Femur (tissue), 1 donor: ENCODE measurements at places on chromosomes 4 and X.

DNA sequence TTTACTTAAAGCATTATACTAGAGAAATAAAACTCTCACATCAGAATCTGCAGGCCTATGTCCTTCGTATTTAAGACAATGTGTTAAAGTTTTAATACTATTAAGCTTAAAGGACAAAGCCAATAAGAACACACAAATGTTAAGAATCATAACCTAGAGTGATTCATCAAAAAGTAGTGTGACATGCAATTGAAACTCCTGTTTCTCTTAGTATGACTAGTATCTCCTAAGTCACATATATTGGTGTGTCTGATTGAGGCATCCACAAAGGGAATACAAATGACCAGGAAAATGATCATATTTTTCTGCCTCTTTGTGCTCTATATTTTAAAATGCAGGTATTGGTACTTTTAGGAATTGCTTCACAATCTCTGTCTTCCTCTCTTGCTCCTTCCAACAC lies 23.8 kb downstream of the GPRASP3 start:
- DNase-seq, result no peak

DNA sequence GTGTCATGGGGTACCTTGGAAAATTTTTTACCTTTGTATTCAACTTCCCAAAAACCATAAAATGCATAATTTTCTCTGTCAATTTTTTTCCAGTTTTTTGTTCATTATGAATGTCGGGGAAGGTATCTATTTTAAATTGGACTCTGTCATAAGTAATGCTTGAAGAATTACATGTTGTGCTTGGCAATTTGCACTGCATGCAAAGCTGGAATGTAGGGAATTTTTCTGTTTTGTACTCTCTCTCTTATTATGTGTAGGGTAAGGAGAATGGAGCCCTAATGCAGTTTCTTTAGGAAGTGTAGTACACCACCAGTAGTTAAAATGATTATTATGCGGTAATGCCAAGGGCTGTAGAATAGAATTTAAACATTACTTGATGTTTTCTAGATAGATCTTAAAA lies 137.7 kb upstream of the LIMCH1 start:
- DNase-seq, result no peak

DNA sequence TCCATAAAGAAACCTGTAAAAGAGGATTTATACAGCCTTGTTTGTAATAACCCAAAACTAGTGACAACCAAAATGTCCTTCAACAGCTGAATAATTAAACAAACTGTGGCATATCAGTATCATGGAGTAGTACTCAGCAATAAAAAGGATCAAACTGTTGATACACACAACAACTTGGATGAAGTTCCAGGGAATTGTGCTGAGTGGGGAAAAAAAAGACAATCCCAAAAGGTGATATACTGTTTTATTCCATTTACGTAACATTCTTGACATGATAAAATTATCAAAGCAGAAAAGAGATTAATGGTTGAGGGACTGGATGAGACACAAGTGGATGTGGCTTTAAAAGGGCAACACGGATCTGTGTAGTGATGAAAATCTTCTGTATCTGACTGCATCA lies 7.8 kb downstream of the CLIC2 start:
- no peak for DNase-seq

DNA sequence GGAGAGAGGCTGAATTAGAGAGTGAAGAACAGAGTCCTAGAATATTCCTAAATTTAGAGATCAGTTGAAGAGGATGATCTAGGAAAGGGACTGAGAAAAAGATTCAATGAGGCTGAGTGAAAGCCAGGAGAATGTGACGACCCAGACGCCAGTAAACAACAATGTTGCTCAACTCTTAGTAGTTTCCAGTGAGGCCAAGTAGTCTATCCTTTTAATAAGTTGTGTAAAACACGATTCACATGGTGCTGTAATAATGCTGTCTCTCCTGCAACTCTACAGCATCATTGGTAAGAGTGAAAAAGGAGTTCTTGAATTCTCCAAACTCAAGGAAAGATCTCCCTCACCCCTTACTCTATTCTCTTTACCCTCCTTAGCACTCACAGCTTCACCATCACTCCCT lies 140.3 kb downstream of the CFAP299 start:
- no peak for DNase-seq

- peak; percentile 81 for DNase-seq
These were observed 2.7 kb downstream of the RASL11B start for GRCh38 chr4:52864793-52865192.

DNA sequence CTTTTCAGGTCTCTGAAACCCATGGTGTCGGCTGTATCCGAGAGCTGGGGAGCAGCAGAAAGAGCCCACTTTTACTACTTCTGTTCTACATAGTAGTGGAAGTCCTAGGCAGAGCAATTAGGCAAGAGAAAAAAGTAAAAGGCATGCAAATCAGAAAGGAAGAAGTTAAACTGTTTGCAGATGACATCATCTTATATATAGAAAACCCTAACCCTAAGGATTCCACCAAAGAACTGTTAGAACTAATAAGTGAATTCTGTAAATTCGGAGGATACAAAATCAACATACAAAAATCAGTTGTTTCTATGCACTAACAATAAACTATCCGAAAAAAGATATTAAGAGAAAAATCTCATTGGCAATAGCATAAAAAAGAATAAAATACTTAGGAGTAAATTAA lies 95.3 kb downstream of the POLA1 start:
- DNase-seq, result no peak

- DNase-seq, result no peak
These were observed 202.3 kb upstream of the CENPE start for GRCh38 chr4:103400405-103400804.

GRCh38 chr4:140533951-140534480 lies 10.0 kb downstream of the ELMOD2 start:
- DNase-seq, result no peak

- DNase-seq, result peak; percentile 62
These were observed 37.7 kb upstream of the KCNIP4 start for GRCh38 chr4:21986307-21986706.

DNA sequence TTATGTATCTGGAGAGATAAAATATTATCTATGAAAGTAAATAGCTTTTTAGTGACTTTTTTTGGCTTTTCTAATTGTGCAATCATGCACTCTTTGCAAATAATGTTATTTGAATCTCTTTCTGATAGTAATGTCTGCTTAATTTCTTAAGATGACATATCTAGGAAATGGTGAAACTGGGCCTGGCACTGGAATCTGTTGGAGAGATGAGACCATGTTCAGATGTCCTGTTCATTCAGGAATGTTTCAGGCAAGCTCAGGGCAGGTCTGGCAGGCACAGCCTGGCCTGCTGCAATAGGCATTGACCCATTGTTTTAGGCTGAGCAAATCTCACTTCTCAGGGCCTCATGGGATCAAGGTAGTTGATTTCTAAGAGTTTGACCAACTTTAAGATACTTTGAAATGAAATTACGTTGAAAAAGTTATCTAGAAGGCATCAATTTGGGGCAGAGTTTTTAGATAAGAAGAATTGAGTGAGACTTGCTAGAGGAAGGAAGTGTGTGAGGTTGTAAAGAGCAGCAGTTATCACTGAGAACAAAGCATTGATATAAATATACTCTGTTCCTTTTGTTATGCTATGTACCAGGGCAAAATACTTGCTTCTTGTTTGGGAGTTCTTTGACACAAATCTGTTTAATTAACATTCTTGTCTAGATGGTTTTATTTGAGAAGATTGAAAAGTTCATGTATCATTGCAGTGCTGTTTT lies 133.0 kb upstream of the LEF1 start:
- DNase-seq, result no peak

- DNase-seq, result no peak
These were observed 2.7 kb downstream of the TKTL1 start for GRCh38 chrX:154298312-154298711.

DNA sequence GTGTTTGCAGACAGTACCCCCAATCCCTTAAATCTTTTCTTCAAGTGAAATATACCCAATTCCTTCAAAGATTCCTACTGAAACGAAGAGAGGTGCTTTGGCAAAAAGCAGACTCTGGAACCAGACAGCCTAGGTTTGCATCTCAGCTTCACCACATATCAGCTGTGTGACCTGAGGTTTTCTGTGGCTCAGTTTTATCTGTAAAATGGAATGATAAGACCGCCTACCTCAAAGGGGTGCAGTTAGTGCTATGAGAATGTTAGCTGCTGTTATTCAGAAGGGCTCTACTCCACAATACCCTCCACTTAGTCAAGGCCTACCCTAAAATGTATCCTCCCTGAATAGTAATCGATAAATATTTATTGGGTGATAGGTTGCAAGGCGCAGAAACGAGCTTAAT lies 664 bp downstream of the PIR start:
- no peak for DNase-seq

DNA sequence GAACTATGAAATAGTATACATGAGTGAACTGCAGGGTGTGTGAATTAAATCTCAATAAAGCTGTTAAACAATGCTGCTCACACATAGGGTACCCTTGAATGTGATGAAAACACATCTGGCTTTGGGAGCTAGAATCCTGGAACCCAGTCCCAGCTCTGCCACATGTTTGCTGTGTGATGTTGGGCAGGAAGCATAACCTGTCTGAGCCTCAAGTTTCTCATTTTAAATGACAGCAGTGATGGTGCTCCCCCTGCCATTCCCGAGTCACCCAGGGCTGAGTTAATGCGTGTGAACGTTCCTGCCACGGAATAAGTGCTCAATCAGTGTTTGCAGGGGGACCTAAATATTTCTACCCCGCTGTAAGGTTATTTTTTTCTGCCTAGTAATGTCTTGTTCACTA lies 10.9 kb downstream of the EVC start:
- DNase-seq, result no peak

DNA sequence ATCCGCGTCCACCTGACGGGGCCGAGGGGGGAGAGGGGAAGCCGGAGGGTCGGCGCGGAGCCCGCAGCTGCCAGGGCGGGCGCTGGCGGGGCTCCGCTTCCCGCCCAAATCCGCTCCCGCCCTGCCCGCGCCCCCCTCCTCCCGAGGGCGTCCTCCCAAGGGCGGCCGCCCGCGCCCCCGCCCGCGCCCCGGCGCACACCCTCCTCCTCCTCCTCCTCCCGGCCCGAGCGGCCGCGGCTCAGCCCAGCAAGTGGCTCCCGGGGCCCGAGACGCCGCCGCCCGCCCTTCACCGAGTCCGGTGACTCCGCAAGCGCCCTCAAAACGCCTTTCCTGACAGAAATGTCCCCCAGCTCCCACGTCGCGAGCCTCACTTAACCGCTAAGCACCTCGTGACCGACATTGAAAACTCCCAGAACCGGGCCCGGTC lies 487 bp downstream of the HMGB2 start:
- peak; percentile 80 for DNase-seq

GRCh38 chr4:184094532-184095159 lies 123.0 kb downstream of the ENPP6 start:
- DNase-seq, result no peak

GRCh38 chr4:169612871-169613859 lies 782 bp upstream of the NEK1 start:
- peak; percentile 81 for DNase-seq

GRCh38 chr4:6095023-6095752 lies 77.0 kb upstream of the C4orf50 start:
- DNase-seq, result peak; percentile 1

DNA sequence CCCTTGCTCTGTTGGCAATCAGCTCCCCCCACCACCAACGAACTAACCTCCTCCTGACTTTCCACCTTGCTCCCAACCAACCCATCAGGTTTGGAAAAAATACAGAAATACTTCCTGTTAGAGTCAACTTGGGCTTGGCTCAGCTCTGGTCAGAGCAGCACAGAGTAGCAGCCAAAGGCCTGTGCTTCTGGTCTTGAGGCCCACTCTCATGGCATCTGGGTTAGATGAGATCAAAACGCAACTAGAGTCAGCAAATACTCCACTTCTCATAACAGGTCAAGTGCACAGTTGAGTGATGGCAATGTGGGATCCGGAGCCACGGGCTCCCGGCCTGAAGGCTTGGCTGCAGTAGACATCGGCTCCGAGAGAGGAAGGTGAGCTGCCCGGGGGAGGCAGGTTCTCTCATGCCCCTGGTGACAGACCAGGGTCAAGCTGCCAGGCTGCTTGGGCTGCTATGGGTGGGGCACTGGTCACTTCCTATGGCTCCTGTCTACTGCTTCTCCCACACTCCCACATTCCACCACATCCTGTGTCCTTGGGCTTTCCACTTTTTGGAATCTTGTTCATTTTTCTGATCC lies 34.8 kb downstream of the ZNF185 start:
- DNase-seq, result no peak
